ENCODE measurements at places on chromosomes 4 and X.

DNA sequence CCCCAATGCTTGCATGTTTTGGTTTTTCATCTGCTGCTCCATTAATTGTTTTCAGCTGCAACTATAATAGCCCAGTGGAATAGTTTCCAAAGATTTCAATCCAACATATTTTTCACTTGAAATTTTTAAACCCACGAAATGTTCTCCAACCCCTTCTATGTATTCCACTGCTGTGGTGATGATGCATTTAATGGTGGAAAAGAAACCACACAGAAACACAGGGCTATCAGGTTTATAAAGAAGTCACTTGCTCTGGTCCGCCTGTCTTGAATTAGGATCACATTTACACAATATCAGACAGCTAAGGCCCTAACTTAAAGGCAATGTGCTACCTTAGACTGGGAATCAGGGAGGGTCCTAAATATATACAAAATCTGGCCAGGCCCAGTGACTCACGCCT, 35.0 kb downstream of the OPHN1 start:
- DNase-seq: no peak

DNA sequence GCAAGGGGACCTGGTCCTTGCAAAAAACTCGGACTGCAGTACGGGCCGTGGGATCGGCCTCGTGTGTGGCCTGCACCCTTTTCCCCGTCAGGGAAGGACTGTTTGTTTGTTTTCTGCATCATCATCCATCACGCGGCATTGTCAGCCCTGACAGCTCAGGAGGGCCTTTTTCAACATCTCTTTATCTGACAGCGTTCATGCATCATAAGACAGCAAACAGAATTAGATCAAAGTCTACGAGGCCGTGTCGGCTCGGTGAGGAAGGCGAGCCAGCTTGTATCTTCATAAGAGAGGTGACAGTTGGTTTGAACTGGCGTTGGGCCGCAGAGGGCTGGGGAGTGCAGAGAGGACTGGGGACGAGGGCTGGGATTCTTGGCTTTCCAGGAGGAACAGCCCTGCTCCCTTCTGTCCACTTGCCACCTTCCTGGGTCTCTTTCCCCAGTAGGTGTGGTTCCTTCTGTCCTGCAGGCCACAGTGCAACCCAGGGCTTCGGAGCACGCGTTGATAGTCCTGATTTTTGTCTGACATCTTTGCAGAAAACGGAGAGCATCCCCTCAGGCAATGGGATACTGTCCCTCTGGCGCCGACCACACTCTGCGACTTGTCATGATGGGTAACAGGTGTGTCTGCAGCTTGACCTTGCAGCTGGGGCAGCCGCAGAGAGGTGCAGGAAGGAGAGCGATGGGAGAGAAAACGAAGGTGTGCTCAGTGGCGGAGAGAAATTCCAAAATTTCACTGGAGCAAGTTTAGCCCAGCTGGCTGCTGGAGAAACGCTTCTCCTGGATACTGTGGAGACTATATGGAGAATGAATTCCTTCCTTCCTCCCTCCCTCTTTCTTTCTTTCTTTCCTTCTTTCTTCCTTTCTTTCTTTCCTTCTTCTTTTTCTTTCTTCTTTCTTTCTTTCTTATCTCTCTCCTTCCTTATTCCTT, 104.0 kb upstream of the SHOX start:
- no peak for DNase-seq

GRCh38 chrX:55907968-55908607, 190.5 kb downstream of the RRAGB start:
- peak; percentile 58 for DNase-seq

GRCh38 chrX:120559804-120560203, 958 bp downstream of the CUL4B start:
- no peak for DNase-seq

DNA sequence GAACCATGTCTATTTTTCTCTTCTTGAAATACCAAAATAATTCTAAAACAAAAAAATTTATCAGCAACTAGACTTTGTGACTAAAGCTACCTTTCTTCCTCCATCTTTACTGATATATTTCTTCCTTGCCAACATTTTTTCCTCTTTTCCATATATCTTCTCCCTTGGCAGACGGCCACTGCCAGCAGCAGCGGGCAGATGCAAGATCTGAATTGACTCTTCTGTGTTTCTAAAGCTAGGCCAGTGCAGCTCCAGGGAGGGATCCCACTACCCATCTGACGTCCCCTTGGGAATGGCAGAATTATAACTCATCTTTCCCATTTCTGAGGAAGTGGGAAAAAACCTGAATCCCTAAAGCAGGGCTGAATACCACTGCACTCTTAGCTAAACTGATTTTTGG, 206.4 kb downstream of the NR3C2 start:
- no peak for DNase-seq

DNA sequence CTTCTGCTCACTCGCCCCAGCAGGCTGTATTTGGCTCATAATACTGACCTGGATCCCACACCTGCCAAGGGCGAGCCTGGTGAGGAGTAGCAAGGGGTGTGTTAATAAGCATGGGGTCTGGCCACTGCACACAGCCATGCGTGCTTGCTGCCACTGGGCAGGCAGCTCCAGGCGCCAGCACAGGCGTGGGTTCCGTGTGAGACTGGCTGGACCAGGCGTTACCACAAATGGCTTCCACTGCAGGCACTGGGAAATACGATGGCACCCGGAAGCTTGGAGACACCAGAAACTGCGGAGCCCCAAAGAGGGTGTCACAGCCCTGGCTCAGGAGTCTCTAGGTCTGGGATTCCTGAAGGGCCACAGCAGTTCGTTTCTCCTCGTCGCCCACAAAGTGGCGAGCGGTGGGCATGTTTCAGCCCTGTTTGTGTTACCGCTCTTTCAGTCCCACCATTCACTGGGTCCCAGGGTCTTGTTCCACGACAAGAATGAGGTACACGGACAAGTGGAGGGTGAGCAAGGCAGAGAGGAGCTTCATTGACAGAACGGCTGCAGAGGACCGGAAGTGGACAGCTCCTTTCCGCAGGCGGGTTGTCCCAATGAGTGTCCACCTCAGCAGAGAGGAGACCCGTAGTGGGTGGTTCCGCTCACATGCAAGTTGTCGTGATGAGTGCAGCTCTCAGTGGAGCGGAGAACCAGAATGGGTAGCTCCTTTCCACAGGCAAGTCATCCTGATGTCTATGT, 428.9 kb downstream of the EPHA5 start:
- no peak for DNase-seq

DNA sequence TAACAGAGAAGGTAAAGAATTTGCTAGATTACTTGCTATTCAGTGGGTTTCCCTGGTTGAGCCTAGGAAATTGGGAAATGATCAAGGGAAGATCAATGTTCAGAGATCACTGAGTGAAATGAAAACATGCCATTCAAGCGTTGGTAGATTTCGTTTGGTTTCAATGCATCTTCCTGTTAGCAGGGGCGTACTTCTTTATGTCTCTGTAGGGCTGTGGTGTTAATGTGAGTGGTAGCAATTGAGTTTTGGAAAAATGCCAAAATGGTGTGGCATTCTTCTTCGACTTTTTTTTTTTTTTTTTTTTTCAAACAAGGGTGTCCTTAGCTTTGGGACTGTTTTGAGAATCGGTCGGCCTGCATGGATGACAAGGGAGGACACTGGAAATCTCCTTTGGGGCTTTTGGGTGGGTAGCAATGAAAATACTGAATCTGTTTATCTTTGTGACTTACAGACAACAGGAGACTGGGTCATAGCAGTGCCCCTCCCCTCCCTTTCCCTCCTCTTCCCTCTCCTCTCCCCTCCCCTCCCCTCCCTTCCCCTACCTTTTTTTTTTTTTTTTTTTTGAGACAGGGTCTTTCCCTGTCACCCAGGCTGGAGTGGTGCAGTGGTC, 50.4 kb downstream of the SPRY1 start:
- no peak for DNase-seq

DNA sequence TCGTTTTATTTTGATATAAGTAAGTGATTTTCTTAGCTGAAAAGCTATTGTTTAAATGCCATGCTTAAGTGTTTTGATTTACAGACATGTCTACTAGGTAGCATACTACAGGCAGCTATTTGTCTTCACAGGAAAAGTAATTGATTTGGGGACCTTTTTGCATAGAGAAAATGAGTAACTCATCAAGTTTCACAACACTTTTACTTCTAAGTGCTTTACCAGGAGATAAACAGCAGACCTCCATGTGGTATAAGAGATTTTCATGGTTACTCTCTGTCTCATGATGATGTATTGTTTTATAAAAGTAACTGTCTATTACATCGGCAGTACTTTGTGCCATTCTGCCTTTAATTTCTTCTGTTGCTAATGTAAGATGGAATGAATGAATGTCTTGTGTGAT, 28.7 kb downstream of the RBPJ start:
- no peak for DNase-seq

- no peak for DNase-seq
Observed at GRCh38 chrX:151982222-151982621, 7.7 kb upstream of the GABRE start.

DNA sequence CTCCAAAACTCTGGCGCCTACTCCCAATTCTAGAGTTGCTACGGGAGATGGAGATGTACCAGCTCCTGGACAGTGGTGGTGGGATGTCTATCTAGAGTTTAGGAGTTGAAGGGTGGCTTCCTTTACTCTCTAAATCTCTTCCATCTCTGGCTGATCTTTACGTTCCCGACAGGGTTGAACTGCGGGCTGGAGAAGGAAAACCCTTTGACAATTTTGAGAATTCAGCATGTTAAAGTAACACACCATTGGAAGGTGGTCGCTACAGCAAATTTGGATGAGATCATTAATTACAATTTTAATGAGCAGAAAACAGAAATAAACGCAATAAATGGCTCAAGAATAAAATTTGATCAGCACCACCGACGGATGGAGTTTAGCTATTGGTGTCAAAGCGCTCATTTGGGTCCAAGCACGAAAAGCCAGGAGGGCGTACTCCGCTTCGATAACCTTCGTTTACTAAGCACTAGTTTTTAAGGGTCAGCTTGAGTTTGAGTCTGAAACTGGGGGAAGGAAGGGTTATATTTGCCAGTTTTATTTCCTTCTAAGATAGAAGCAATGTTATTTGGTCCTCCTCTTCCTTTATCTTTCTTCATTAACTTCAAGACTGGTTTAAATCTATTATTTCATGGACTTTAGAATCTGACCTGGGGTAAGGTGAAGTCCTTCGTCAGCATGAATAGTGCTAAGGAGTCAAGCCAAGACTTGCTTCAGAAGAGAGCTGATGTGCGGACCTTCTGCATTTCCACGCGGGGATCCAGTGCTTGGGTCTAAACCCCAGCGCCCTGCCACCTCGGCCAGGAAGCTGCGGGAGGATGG, 1.5 kb upstream of the NKX6-1 start:
- no peak for DNase-seq

All from breast epithelium (tissue), 4 donors.